ENCODE measurements at places on chromosomes 2 and 18.

DNA sequence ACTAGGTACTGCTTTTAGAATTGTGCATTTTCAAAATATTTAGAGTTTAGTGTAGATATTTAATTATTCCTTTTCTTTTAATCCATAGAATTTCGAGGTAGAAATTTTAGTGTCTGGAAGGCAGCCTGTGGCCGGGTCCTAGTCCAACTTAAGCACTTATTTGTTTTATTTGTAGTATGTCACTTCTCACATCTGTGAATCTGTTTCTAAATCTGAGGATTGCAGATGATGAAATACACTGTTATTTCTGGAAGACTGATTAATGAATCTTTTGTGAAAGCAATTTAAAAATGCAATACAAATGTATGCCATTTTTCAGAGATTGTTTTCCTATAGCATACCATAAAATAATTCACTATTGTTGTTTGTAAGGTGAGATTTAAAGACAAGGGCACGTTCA is 483.9 kb upstream of the TRIB2 start:
- no peak for DNase-seq

DNA sequence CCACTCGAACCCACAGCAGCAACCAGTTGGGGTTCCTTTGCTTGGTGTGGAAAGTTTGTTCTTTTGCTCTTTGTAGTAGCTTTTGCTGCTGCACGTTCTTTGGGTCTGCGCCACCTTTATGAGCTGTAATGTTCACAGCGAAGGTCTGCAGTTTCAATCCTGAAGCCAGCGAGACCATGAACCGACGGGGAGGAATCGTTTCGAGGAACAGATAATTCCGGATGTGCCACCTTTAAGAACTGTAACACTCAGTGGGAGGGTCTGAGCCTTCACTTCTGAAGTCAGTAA is 14.3 kb downstream of the GPR17 start:
- no peak for DNase-seq

DNA sequence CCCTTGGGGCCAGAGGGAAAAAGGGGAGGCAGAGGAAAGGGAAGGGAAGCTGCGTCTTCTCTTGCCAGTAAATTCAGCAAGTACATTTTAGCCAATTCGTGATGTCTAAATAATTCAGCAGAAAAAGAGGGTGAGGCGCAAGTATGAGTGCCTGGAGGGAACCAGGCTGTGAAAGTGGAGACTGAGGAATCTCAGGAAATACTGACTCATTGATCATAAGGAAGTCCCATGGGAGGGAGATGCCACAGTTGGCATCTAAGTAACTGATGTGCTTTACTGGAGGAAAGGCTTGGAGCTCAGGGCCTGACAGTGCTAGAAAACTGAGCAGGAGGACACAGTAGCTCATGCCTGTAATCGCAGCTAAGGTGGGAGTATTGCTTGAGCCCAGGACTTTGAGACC is 31.1 kb downstream of the KIF5C start:
- DNase-seq, result no peak

- no peak for DNase-seq
These were observed 361.9 kb upstream of the MEX3C start for GRCh38 chr18:51559198-51559901.

DNA sequence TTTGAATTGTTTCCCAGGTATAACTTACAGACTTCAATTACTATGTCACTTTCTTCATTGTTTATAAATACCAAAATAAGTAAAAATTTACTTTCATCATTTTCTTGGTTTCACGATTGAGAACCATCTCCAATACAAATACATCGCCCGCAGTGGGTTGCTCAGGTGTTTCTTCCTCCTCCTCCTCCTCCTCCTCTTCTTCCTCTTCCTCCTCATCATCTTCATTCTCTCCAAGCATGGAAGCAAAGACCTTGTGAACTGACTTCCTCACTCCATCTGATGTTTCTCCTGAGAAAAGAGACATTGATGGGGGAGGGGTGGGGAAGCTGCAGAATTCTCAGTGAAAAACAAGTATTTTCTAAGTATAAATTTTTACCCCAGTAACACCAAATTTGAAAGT is 6.6 kb downstream of the GTF3C3 start:
- no peak for DNase-seq

DNA sequence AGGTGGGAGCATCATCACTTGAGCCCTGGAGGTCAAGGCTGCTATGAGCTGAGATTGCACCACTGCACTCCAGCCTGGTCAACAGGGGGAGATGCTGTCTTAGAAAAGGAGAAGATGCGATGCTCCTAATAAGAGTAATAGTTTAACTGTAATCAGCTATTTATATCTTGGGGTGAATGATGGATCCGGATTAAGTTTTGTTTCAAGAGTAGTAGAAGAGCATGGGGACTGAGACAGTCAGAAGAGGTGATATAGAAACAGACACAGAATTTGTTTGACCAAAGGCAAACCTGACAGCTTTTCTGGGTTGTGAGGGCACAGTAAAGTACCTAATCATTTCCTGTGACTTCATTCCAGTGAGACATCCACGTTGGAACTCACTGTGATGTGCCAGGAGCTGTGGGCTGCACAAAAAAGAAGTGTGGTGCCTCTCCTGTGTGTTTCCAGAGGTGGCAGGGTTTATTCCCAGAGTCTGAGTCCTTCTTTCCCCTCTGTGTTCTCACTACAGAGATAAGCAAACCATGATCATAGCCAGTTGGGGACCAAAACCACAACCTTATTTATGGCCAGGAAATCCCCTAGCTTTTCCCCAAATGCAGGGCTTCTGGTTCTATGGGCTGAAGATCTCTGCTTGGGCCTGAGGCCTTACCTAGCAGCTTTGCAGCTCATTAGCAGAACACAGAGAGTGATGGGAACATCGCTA is 113.7 kb downstream of the XRCC5 start:
- no peak for DNase-seq

- DNase-seq, result no peak
These were observed 13.3 kb upstream of the EHBP1 start for GRCh38 chr2:62692225-62692624.

- DNase-seq, result no peak
These were observed 25.7 kb downstream of the TUBB6 start for GRCh38 chr18:12333506-12334290.

- peak; percentile 2 for DNase-seq
These were observed 999 bp downstream of the INSIG2 start for GRCh38 chr2:118089139-118089800.

GRCh38 chr2:188444106-188444835 is 152.6 kb downstream of the GULP1 start:
- DNase-seq, result no peak

DNA sequence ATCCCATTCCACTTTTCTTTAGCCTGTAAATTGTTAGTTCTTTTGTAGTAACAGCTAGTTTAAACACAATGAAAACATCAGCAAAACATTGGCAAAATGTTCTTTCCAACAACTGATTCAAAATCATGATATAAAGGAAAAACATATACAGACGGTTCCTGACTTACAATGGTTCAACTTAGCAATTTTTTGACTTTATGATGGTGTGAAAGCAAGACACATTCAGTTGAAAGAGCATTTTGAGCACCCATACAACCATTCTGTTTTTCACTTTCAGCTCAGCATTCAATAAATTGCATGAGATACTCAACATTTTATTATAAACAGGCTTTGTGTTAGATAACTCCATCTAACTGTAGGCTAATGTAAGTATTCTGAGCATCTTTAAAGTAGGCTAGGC is 185.1 kb downstream of the NOL4 start:
- DNase-seq, result no peak

- no peak for DNase-seq
These were observed 1.4 kb upstream of the TMEM178A start for GRCh38 chr2:39664232-39664887.

DNA sequence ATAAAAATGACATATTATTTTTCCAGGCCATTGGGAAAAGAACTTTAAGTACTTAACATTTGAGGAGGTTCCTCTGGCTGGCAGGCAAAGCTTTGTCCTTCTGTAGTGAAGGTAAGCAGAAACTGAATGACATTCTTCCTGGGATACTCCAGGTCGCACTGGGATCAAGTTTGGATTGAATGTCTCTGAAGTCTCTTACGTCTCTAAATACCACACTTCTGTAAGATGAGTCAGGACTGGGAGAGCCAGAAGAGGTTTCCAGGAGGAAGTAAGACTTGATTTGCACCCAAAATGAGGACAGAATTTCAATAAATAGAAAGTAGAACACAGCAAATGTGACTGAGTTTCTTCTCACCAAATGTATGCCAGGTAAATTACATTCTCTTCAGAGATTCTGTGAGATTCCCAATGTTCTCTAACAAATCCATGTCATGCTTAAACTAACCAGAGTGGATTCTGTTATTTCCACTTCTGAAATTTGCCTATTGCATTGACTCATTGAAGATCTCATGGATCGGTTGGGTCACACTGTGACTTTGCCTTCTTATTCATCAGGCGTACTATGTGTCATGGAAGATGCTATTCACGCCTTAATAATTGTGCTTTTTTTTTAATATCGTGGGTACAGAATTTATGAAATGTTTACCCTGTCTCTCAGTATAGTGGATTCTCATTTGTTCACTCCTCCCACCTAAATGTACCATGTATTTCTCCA is 25.5 kb upstream of the VIT start:
- DNase-seq, result no peak

DNA sequence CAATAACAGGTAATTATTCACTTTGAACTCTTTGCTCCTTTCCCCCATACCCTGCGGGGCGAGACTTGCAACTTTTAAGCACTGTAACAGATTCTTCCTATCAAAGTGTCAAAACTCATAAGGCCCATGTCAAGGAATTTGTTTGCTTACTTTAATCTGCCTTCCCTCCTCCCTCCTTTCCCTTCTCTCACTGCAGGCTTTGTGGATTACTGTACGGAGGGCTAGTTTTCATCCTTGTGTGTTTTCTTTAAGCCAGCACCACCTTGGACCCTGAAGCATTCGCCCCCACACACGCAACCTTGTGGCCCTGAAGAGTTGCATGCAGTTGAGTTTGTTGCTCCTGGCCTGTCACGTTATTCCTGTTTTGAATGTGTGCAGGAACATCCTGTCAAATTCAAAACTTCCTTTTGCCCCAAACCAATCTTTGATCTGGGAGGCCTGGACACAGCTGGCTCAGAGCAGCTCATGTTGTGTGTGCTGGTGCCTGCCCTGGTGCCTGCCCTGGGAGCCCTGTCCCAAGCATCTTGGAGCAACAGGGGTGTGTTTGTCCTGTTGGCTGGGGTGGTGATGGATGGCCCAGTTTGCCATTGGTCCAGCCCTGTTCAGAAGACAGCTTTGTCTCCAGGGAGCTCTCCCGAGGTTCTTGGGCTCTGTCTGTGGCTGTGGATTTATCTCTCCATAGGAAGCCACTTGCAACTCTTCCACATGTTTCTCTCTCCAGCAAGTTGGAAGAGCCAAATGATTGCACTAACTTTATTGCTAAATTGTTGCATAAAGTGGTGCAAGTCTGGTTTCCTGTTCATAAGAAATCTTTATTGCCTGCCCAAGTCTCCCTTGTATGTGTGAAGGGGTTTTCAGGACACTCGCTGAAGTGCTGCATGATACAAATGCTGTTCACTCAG is 199.6 kb downstream of the VAPA start:
- no peak for DNase-seq

DNA sequence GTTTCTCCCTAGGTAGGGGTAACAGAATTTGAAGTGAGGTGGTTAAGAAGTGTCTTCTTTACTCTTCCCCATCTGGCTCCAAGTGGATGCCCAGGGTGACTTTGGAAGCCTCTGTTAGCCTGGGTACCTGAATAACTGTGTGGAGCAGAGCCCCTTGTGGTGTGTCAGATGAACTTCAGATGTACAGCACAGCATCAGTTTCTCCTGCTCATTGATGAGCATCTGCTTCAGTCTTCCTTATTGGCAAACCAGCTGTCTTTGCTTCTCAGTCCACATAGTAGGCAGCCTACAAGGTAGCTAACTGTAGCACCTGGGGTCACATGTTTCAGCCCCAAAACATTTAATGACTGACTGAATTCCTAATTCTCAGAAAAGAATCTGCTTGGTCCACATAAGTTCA is 56.2 kb upstream of the ATP8B1 start:
- DNase-seq, result no peak

GRCh38 chr2:160375802-160376469 is 117.7 kb downstream of the RBMS1 start:
- DNase-seq, result no peak

GRCh38 chr18:49055754-49056172 is 105.0 kb upstream of the SMAD7 start:
- DNase-seq, result no peak

DNA sequence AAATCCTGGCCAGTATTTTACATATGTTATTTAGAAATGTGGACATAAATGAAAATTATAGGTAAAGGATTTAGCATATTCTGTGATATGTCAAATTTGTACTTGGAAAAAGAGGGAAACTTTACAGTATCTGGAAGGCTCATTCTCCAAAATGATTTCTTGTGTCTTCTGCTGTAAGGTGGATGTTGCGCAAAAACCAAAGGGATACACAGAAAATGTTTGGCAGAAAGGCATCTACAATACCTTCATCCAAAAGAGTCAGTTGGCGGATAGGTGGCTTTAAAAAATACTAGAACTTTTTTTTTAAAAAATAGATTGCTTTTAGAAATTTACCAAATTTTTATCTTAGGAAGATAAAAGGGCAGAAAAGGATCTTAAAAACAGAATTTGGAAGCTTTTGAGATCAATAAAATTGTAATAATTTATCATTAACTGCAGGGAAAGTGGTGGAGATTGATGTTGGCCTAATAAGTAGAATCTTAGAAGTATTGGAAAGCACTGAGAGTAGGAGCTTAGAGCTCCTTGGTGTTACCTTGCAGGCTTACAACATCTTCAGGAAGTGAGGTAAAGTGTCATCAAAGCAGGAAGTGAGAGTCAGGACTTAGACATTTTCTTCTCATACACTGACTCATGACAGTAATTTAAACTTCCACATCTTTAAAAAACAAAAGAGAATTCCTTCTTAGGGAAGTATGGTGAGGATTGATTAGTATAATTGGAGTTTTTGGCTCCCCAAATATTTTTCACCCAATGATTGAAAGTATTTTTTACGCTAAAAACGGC is 2.1 kb downstream of the NABP1 start:
- DNase-seq, result no peak

DNA sequence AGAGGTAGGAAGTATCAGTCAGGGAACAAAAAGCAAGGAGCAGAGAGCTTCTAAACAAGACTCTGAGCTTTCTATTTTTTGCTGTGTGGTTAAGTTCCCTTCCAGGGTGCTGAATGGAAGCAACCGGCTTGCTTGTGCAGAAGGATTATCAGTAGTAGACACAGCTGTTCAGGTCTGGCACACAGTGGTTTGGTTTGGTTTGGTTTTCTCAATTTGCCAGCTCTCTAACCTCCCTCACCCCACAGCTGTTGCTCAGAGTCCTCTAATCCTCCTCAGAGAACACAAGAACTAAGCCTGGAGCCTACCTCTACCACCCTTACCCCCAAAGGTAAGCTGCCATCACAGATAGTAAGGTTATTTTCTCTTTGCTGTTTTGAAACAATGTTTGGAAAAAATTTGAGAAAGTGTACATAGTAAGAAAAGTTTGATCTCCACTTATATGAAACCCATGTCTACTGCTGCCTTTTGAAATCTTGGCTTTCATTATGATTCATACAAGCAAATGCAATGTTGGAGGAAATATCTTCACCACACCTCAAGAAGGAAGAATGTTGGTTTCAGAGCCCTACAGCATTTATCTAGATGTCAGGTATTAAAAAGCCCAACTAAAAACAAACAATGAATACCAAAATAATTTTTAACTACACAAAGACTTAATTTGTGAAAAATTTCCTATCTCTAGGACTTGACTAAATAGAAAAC is 255.3 kb downstream of the NR4A2 start:
- DNase-seq, result no peak

Measured in stimulated activated naive CD4-positive, alpha-beta T cell (primary cell).